ENCODE measurements at places on chromosomes 6 and 20.
A peak's percentile ranks its signal among the peaks of the same experiment; 100 is the strongest.

- no peak for DNase-seq
Observed at GRCh38 chr20:51140671-51141070, 117.8 kb upstream of the KCNG1 start.

DNA sequence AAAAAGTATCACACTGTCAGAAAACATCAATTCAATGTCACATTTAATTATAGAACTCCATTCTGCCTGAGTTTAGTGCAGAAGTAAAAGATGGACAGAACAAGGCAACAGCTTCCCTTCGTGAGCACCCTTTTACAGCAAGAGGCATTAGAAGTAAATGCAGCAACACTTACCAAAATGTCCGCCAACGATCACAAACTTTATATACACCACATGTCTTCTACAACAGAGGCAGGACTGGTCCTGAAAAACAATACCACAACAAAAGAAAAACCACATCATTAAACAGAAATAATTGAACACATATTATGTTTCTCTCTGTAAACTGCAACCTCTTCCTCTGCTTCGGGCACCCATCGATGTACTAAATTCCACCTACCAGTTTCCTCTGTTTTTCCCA lies 92.9 kb downstream of the FYN start:
- no peak for DNase-seq

GRCh38 chr6:142700032-142700431 lies 244.9 kb downstream of the HIVEP2 start:
- DNase-seq = no peak

GRCh38 chr20:59145924-59146779 lies 17.5 kb upstream of the ZNF831 start:
- no peak for DNase-seq

DNA sequence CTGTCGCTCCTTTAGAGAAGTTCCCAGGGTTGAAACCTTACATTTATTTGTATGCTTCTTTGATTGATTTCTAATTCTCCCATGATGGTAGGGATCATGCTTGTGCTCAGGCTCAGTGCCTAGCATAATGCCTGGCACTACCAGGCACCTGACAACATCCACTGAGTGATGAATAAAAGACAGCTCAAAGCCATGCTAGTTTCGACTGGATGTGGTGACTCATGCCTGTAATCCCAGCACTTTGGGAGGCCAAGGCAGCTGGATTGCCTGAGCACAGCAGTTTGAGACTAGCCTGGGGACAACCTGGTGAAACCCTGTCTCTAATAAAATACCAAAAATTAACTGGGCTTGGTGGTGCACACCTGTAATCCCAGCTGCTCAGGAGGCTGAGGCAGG lies 11.6 kb upstream of the CD164 start:
- DNase-seq = no peak

DNA sequence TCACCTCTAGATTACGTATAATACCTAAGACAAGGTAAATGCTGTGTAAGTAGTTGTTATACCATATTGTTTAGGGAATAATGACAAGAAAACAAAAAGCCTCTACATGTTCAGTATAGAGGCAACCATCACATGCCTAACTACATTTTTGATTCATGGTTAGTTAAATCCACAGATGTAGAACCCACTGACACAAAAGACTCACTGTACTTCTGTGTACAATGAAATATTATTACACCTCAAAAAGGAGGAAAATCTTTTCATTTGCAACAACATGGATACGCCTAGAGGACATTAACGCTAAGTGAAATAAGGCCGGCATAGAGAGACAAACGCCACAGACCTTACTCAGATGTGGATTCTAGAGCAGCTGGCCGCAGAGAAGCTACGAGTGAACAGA lies 50.5 kb downstream of the NINL start:
- no peak for DNase-seq

DNA sequence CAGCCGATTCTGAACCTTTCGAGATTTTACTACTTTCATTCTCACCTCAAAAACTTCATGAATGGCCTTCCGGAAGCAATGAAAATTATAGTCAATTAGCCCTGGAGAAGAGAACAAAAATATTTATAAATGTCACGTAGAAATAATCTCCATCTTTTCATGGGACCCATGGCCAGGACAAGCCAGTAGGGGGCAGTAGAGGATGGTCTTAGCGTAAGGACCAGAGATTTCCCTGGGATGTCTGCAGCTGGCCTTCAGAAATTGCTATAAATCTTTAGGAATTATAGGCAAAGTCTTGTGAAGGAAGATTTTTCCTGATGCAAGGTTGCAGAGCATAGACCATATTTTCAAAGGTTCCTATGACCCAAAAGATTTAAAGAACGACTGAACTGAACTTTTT lies 15.6 kb upstream of the UBE2J1 start:
- peak; percentile 8 for DNase-seq

- no peak for DNase-seq
Observed at GRCh38 chr20:62925076-62925419, 1.3 kb downstream of the DIDO1 start.

All from activated naive CD4-positive, alpha-beta T cell (primary cell).